GM12878 (cell line): ENCODE measurements at places on chromosomes 1 and 21. TPM values are rescaled to one million over a fixed set of nuclear protein-coding genes. Genes with fewer than 3 reads are reported as not detected.

ACTRT2 gene
- not detected in 2 replicates for polyA plus RNA-seq

NOS1AP gene
- polyA plus RNA-seq, result not detected in 2 replicates

L1TD1 gene
- 0.10 and 0.21 TPM in 2 replicates for polyA plus RNA-seq

PROK1 gene
- not detected in 2 replicates for polyA plus RNA-seq

FCRL4 gene
- 0.06 TPM in 1 of 2 replicates, not detected in the other for polyA plus RNA-seq

NME7 gene
- 8.1 and 8.2 TPM in 2 replicates for polyA plus RNA-seq

CHTOP gene
- polyA plus RNA-seq, result 53.1 and 56.2 TPM in 2 replicates

- DNase-seq, result no peak
Measured at GRCh38 chr1:106957795-106958194, 98.7 kb upstream of the PRMT6 start.

- no peak for DNase-seq
Measured at GRCh38 chr1:32142446-32143301, 34.8 kb downstream of the KPNA6 start.

DNA sequence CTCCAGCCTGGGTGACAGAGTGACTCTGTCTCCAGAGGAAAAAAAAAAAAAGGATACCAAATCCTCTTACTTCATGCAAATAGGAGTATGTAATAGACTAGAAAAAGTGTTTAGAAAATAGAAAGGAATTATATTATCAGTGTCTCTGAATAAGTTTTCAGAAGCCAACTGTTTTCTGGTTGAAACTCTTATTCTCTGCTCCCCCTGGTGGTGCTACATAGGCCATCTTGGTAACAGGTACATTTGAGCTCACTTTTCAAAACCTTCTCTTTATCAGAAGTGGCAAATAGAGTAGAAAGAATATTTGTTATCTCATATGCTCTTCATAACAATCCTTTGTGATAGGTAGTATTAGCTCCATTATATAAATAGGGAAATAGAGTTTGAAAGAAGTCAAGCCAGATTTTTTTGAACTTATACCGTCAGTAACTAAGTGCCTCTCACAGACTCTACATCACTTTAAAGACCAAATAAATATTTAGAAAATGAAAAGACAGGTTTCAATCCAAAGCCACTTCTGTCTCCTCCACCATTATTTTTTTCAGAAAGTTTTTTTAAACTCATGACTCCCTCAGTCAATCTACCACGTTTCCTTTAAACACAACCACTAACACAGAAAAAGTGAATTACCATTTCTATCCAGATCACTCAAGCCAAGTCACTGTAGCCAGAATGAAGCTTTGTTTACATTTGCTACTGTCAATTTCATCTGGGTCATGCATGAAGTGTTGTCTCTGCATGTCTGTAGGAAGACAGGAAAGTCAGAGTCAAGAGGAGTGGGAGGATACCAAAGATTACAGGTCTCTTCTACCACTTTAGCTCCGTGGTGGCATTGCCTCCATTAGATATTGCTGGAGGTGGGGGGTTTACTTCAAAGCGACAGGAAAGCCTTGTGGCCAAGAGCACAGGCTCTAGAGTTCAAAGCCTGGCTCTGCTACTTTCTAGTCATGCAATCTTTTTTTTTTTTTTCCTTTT, 45.6 kb downstream of the IL23R start:
- DNase-seq, result no peak

DNA sequence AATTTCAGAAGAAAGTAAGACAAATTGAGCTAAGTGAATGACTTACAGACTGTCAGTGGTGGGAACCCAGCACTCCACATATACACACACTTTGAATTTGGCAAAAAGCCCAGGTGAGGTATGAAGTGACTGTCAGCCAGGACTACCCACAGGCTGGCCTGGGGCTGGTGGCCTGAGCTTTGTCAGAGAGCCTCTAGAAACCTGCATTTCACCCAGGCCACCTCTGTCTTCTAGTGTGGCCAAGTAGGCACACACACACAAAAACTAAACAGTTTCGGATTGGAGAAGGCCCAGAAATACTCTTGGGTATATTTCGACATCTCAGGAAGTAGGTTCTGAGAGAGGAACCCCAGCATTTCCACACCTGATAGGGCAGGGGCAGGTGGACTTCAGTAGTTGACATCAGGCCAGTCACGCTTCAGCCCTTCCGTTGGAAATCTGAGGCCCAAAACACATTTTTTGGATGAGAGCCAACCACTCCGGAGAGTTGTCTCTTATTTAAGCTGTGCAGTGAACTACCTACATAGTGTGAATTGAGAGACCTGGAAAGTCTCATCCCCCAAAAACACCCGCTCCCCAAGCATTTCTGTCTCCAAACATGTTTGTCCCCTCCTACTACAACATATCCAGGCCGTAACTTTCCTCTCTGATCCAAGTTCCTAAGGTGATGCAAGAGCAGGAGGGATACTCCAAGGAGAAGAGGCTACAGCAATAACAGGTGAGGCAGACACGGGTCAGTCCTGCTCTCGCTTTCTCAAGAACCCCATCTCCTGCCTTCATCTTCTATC, 167.2 kb upstream of the PROX1 start:
- DNase-seq, result no peak

GRCh38 chr1:15337656-15338402, 71.9 kb upstream of the EFHD2 start:
- DNase-seq, result no peak

GRCh38 chr1:91789273-91789997, 96.5 kb downstream of the TGFBR3 start:
- DNase-seq, result no peak

DNA sequence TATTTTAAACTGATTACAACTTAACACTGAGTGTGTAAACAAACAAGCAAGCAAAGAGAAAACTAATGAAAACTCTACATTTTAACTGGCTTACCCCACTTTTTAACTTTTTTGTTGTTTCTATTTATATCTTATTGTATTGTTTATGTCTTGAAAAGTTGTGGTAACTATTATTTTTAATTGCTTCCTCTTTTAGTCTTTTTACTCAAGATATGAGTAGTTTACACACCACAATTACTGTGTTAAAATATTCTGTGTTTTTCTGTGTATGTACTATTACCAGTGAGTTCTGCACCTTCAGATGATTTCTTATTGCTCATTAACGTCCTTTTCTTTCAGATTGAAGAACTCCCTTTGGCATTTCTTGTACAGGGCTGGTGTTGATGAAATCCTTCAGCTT, 4.7 kb upstream of the HHAT start:
- DNase-seq, result no peak

- no peak for DNase-seq
Measured at GRCh38 chr21:33648555-33648954, 6.3 kb downstream of the ITSN1 start.

DNA sequence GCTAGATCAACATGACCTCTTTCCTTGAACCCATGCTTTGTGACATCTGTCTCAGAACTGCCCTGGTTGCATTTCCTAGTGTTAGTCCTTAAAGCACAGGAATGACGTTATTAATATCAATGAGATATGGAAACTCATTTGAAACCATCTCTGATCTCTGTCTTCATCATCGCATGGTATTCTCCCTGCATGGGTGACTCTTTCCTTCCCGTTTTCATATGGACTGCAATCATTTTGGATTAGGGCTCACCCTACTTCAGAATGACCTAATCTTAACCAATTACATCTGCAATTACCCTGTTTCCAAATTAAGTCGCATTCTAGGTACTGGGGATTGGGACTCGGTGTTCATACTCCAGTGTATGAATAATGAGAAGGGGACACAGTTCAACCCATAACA, 41.7 kb upstream of the DISC1 start:
- no peak for DNase-seq

DNA sequence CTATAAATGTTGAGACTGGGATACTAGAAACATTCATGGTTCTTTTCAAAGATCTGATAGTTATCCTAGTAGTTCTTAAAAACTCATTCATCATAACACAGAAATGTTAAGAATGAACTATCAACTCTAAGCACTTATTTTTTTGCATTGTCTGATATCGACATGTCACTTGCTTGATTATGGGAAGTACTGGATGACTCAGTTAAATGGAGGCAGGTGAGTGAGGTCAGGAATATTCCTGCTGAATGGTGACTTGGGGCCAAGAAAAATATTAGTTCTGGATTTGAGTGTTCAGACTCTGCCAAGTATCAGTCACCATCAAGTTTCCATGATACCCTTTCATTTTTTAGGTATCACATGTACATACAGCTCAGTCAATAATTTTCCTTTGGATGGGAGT, 63.6 kb downstream of the NEK7 start:
- DNase-seq, result no peak

GRCh38 chr1:237124856-237125462, 83.0 kb downstream of the RYR2 start:
- DNase-seq, result no peak

DNA sequence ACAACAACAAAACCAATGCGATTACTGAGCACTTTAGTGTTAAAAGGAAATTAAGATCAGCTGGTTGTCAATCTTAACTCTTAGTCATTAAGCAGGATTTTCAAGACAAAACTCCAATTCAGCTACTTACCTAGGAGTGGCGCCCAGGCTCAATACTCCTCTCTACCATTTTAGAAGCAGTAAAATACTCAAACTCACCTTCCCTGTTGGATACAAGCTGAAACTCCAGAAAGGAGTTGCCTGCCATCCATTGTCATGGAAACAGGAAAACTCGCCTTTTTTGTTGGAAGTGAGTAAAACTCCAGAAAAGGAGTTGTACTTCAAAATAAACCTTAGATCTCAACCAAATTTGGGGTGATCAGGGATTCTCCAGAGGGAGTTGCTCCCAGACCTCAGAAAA, 127.0 kb upstream of the F3 start:
- DNase-seq, result no peak

- no peak for DNase-seq
Measured at GRCh38 chr1:235725434-235725833, 75.8 kb upstream of the GNG4 start.

GRCh38 chr1:160425847-160426246, 25.5 kb downstream of the VANGL2 start:
- no peak for DNase-seq

- no peak for DNase-seq
Measured at GRCh38 chr1:208205216-208206013, 38.8 kb downstream of the PLXNA2 start.

DNA sequence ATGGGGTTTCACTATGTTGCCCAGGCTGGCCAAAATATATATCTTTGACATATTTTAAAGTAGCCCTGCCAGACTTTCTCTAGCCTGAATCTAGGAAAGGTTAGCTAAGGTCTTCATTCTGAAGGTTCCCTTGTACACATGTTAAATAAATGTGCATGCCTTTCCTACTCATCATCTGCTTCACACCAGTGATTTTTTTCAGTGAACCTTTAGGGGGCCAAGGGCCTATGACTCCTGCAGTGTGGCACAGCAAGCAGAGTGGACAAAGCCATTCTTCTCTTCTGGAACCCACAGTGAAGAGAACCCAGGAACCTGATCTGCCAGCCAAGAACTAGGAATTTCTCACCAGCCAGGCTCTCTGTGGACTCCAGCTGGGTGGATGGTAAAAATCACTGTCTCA, 22.9 kb downstream of the CBR1 start:
- DNase-seq, result no peak
